Activated T-cell treated with anti-CD3 and anti-CD28 coated beads, Interleukin-2, amount 50 U/mL, for 1 hour (primary cell): ENCODE measurements at places on chromosomes 1 and 21.
A peak's percentile ranks its signal among the peaks of the same experiment; 100 is the strongest.

DNA sequence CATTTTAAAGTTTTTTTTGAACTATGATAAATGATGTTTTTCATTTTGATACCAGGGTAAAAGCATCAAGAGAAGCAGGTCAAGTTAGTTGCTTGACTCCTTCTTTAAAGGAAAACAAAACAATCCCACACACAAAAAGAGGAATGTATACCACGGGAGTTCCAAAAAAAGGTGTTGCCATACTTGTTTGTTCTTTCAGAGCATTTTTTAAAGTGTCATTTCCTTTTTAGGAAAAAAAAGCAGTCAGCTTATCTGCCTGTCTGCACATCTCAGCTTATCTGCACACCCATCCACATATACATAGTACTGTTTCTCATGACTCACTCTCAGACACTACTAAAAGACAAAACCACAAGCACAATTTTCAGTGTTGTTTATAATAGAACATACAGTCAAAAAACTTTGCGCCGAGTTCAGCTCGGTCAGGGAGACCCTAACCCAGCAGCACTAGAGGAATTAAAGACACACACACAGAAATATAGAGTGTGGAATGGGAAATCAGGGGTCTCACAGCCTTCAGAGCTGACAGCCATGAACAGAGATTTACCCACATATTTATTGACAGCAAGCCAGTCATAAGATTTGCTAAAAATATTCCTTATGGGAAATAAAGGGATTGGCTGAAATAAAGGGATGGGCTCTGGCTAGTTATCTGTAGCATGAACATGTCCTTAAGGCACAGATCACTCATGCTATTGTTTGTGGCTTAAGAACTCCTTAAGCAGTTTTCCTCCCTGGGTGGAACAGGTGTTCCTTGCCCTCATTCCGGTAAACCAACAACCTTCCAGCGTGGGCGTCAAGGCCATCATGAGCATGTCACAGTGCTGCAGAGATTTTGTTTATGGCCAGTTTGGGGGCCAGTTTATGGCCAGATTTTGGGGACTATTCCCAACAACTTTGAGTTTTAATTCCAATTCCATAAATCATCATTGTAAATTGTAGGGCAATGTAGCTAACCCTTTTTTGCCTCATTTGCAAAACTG lies 11.4 kb upstream of the MNDA start:
- DNase-seq = no peak

- no peak for DNase-seq
These were observed 114.0 kb downstream of the PPP1R12B start for GRCh38 chr1:202462342-202463076.

DNA sequence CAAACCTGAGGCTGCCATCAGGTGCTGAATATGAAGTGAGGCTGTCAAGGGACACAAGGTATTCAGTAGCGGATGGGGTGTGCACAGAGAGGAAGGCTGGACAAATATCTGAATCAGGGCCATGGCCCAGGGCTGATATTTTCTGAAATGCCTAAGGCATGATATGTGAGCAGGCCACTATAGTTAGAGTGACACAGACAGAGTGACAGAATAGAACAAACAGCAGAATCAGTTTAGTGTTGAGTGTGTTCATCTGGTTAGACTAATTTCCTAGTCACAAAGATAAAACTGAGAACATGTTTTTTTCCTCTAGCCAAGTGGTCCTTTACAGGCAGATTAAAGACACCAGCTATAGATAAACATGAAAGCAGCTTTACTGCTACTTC lies 3.9 kb downstream of the OVAAL start:
- DNase-seq = no peak

- no peak for DNase-seq
These were observed 2.7 kb downstream of the DPT start for GRCh38 chr1:168726281-168726680.

GRCh38 chr1:151612501-151613281 lies 841 bp downstream of the SNX27 start:
- no peak for DNase-seq

DNA sequence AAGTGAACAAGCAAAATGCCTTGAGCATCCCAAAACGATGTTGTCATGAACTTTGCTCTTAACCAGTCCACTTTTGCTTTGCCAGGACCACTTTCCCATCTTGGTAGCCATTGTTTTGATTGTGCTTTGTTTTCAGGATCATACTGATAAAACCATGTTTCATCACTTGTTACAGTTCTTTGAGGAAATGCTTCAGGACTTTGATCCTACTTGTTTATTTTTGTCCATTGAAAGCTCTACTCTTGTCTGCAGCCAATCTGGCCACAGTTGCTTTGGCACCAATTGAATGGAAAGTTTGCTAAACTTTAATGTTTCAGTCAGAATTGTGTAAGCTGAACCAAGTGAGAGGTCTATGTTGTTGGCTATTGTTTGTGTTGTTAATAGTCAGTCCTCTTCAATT lies 12.8 kb downstream of the PLPPR4 start:
- no peak for DNase-seq

DNA sequence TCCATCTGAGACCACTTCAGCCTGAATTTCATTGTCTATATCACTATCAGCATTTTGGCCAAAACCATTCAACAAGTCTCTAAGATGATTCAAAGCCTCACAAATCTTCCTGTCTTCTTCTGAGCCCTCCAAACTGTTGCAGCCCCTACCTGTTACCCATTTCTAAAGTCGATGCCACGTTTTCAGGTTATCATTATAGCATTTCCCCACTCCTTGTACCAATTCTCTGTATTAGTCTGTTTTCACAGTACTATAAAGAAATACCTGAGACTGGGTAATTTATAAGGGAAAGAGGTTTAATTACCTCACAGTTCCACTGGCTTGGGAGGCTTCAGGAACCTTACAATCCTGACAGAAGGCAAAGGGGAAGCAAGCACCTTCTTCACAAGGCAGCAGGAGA lies 158.8 kb downstream of the PTPRC start:
- DNase-seq = no peak

DNA sequence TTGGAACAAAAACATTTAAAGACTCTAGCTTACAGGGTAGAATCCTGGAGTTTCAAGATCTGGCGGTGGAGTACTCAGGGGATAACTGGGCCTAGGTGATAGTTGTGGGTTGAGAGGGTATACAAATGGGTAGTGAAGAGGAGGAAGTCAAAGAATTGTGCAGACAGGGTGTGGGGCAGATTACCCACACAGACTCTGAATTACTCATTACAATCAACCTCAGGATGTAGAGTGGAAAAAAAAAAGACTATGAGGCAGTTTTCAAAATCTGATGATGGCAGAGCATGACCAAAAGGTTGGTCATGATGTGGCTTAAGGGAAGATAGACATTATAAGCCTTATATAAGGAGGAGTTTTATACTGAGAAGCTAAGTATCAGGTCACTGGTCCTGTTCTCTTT lies 44.1 kb upstream of the GLIS1 start:
- DNase-seq = no peak

DNA sequence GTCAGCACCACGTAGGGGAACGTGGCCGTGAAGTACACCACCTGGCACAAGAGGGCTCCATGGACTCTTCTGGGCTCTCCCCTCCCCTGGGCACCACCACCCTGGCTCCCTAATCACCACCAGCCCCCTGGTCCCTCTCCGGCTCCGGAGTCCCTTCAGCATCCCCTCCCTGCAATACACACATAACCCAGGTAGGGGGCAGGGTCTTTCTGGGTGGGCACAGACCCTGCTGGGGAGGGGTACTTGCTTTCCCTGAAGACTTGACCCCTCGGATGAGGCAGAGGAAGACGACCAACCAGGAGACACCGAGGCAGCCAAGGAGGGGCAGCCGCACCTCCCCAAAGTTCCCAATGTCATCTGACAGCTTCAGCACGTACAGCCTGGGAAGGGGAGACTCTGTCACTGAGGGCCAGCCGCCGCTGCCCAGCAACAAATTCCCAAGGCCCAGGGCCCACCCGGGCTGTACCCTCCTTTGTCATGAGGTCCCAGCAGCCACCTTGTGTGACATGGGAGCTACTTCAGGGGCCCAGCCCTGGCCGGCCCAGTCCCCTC lies 11.3 kb downstream of the CCDC24 start:
- no peak for DNase-seq

GRCh38 chr1:20051218-20051829 lies 18.7 kb upstream of the PLA2G5 start:
- DNase-seq = no peak

- DNase-seq = no peak
These were observed 13.9 kb downstream of the ADAM30 start for GRCh38 chr1:119882132-119883049.

GRCh38 chr1:206634365-206635079 lies 814 bp upstream of the DYRK3 start:
- DNase-seq = peak; percentile 74

GRCh38 chr1:80278936-80279335 lies 1272.4 kb upstream of the ADGRL4 start:
- no peak for DNase-seq

DNA sequence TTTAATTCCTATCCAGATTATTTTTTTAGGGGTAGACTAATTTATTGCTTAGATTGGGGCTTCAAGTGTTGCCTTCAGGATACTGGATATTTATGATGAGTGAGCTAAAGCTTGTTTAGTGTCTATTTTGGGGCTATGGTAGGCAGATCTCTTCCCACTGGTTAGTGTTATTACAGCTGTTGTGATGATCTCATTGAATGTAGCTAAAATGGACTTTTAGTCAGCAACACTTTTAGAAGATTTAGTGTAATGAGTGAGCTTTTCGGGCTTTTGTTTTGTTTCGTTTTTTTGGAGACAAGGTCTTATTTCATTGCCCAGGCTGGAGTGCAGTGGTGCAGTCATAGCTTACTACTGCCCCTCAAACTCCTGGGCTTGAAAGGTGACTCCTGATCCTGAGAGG lies 14.2 kb downstream of the THRAP3 start:
- DNase-seq = no peak

- no peak for DNase-seq
These were observed 306.2 kb downstream of the NFIA start for GRCh38 chr1:61388566-61388965.

- no peak for DNase-seq
These were observed 64.9 kb downstream of the CD2 start for GRCh38 chr1:116819081-116819480.

DNA sequence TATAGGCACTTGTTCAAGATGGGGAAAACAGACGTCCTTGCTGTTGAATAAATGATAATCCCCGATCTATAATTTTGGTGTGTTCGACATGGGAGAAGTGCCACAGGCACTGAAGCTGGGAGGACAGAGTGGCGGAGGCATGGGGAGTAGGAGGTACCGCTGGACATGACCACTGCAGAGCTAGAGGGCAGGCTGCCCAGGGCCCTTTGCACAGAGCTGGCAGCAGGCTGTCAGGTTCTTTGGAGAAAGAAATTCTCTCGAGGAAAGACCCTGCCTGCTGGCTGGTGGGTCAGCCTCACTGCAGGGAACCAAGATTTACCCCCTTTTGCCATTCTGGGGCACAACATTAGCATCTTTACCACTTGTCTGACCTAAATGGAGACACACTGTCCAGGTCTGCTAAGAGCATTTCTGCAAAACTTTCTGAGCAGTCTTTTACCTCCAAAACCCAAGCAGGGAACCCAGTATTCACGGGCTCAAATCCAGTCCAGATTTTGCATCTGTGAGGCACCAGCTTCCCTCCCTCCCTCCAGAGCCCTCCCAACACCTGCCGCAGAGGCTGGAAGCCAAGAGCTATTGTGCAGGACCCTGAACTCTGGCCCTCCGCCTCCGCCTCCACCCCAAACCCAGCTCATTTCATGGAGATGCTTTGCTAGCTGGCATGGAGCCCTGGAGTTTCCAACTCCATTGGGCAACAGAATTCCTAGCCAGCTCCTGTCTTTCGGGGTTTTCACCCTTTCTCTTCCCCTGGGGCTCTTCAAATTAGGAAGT lies 142.3 kb downstream of the PLXNA2 start:
- no peak for DNase-seq

GRCh38 chr1:150536836-150537731 lies 12.1 kb upstream of the ADAMTSL4 start:
- no peak for DNase-seq

DNA sequence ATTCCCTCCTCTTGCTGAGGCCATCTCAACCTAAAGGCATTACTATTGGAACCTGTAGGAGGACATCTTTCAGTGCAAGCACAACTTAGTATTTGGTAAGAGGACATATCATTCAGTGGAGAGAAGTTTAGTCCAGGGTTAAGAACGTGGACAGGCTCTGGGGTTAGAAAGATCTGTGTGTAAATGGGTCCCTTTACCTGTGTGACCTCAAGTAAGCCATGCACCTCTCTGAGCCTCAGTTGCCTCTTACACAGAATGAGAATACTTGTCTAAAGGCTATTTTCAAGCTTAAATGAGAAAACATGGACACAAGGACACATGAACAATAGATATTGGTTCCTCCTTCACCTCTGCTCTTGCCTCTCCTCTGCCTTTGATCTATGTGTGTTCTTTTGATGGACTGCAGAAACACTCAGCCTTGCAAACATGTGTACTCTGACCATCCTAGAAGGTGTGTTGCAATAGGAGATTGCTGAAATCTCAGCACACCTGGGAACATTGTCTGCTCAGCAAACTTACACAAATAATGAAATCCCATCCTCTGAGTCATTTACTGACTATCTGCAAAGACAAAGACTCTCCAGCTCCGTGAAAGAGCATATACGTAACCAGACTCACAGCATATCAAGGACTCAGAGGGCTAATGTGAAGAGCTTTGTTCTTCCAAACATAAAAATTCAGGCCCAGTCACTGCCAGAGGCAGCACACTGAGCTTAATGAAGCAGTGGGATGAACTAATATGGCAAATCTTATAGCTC lies 143.8 kb downstream of the DAB1 start:
- DNase-seq = no peak

DNA sequence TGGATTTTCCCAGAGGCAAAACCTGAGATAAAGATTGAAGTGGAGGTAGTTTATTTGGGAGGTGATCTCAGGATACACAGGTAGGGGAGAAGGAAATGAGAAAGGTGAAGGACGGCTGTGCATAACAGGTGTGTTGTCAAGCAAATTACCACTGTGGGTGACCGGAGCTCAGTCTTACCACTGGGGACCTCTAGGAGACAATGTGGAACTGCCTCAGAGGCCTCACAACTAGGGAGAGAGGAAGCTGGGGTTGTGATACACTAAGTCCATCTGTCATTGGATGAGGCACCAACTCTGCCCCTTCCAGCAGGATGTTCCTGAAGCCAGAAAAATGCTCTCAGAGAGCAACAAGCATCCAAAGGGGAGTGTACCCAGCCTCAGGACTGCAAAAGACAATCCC lies 32.6 kb downstream of the GRIK3 start:
- DNase-seq = no peak

GRCh38 chr1:62912028-62912638 lies 128.2 kb downstream of the ATG4C start:
- DNase-seq = no peak

GRCh38 chr1:206723805-206724472 lies 39.2 kb downstream of the MAPKAPK2 start:
- DNase-seq = no peak

DNA sequence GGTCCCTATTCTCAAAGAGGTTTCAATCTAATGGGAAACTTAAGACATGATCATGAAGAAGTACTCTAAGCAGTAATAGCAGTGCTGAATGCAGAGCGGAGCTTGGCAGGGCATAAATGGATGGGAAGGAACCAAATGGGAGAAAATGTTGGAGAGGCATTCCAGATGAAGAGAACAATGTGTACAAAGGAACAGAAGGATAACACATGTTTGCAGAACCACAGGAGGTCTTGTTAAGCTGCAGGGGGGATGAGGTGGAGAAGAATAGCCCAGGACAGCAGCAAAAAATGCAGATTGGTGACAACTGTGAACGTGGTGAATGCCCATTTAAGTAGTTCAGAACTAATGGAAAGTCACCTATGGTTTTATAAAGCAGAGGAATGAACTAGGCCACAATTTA lies 99.1 kb downstream of the ASTN1 start:
- DNase-seq = no peak
